ENCODE measurements at places on chromosomes 5 and 9.

DNA sequence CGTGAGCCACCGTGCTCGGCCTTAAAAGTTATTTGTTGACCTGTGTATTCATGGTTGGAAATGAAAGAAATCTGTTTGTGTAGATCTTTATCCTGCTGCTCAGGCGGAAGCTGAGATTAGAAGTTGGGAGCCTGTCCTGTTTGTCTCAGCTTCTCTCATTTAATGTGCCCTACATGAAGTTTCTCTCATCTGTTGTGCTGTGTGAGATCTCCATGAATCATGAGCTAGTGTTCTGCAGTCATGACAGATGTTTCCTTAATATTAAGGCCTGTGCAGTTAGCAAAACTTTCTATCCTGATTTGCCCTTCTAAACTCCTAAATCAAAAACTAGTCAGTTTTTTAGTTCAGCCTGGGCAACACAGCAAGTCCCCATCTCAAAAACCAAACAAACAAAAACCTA, 59.5 kb downstream of the FAM78A start:
- no peak for DNase-seq

- DNase-seq, result no peak
Measured at GRCh38 chr5:111132076-111132475, 39.9 kb downstream of the WDR36 start.

- DNase-seq, result no peak
Measured at GRCh38 chr5:67234671-67235176, 38.1 kb upstream of the CD180 start.

DNA sequence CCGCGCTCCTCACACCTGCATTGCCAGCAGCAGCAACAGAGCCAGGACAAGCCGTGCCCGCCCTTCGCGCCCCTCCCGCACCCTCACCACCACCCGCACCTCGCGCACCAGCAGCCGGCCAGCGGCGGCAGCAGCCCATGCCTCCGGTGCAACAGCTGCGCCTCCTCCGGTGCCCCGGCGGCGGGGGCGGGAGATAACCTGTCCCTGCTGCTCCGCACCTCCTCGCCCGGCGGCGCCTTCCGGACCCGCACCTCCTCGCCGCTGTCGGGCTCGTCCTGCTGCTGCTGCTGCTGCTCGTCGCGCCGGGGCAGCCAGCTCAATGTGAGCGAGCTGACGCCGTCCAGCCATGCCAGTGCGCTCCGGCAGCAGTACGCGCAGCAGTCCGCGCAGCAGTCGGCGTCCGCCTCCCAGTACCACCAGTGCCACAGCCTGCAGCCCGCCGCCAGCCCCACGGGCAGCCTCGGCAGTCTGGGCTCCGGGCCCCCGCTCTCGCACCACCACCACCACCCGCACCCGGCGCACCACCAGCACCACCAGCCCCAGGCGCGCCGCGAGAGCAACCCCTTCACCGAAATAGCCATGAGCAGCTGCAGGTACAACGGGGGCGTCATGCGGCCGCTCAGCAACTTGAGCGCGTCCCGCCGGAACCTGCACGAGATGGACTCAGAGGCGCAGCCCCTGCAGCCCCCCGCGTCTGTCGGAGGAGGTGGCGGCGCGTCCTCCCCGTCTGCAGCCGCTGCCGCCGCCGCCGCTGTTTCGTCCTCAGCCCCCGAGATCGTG, 517 bp downstream of the KCNN2 start:
- DNase-seq, result no peak

GRCh38 chr5:90873033-90873517, 314.5 kb downstream of the ADGRV1 start:
- no peak for DNase-seq

GRCh38 chr9:70399141-70399540, 15.3 kb downstream of the KLF9 start:
- DNase-seq, result no peak

- DNase-seq, result no peak
Measured at GRCh38 chr5:112689155-112689909, 48.4 kb upstream of the APC start.

GRCh38 chr9:6907772-6908381, 150.1 kb downstream of the KDM4C start:
- no peak for DNase-seq

- no peak for DNase-seq
Measured at GRCh38 chr5:81212211-81212751, 20.8 kb upstream of the CKMT2 start.

GRCh38 chr5:115489733-115490132, 54.8 kb downstream of the FEM1C start:
- no peak for DNase-seq

DNA sequence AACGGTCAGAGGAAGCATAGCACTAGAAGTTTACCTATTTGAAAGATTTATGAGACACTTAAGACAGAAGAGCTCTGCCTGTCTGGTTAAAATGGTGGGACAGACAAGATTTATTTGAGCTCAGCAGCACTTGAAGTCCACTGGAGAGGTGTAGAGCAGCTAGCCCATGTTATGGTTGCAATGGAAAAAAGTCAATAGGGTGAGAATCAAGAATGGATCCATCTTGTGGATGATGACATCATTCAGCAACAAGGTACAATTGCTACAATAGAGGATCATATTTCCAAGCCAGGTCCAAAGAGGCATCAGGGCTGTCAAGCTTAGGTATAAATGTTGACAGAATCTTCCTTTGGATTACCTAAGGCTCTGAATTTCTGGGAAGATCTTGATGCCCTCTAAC, 21.1 kb upstream of the ZNF131 start:
- no peak for DNase-seq

- no peak for DNase-seq
Measured at GRCh38 chr5:33270671-33271070, 170.1 kb upstream of the TARS1 start.

GRCh38 chr9:98994172-98995058, 50.7 kb downstream of the COL15A1 start:
- no peak for DNase-seq

GRCh38 chr5:168808051-168808616, 229.0 kb upstream of the PANK3 start:
- no peak for DNase-seq

- peak; percentile 74 for DNase-seq
Measured at GRCh38 chr9:136439481-136440408, at the start of gene INPP5E. Gene INPP5E, minus strand, starts transcription at chr9:136439845. Its CDS starts 426 bp downstream, at chr9:136439419.

DNA sequence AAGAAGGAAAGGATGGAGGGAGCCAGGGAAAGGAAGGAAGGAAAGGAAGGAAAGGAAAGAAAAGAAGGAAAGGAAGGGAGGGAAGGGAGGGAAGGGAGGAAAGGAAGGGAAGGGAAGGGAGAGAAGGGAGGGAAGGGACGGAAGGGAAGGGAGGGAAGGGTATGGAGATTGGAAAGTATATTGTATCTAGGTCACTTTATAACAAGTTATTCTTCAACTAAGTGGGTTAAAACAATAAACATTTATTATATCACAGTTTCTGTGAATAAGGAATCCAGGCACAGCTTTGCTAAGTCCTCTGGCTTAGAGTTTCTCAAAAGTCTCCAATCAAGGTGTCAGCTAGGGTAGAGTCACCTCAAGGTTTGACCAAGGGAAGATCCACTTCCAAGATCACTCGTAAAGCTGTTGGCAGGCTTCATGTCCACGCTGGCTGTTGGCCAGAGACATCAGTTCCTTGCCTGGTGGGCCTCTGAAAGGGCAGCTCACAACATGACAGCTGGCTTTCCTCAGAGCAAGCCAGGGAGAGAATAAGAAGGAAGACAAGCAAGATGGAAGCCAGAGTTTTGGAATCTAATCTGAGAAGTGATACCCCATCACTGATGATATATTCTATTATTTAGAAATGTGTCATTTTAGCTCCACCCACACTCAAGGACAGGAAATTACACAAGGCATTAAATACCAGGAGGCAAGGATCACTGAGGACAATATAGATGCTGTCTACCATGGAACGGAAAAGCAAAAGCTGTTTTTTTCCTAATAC, 105.1 kb downstream of the DEPDC1B start:
- DNase-seq, result no peak

- DNase-seq, result no peak
Measured at GRCh38 chr9:127216210-127216887, 48.2 kb upstream of the GARNL3 start.

- no peak for DNase-seq
Measured at GRCh38 chr9:24242576-24242975, 303.1 kb downstream of the IZUMO3 start.

- DNase-seq, result no peak
Measured at GRCh38 chr5:75720882-75721281, 3.6 kb upstream of the POC5 start.

DNA sequence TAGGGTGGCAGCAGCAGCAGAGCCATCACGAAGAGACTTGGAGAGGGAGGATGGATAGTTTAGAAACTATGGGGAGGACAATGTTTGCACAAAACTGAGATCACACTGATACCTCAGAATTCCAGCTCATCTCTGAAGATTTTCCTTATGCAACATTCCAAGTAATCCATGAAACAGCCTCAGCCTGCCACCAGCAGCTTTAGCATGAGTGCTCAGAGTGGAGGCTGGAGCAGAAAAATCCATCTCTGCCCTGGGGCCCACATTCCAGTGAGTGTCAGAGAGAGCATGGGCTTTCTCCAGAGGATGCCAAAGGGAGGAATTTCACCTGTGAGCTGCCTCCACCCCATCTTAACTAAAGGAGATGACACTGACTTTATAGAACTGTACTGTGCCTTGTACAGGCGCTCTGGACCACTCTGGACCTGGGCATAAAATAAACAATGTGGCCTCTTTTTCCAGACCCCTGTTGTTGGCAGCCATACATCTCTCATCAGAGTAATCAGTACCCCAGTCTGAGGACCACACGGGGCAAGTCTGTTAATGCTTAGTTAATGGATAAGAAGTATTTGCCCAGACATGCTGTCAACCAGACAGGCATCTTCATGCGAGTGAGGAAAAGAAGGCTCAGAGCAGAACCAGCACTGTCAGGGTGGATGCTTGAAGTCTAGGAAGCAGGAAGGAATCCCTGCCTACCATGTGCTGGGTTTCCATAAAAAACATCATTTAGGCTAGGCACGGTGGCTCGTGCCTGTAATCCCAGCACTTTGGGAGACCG, 440.9 kb downstream of the ENC1 start:
- DNase-seq, result no peak

DNA sequence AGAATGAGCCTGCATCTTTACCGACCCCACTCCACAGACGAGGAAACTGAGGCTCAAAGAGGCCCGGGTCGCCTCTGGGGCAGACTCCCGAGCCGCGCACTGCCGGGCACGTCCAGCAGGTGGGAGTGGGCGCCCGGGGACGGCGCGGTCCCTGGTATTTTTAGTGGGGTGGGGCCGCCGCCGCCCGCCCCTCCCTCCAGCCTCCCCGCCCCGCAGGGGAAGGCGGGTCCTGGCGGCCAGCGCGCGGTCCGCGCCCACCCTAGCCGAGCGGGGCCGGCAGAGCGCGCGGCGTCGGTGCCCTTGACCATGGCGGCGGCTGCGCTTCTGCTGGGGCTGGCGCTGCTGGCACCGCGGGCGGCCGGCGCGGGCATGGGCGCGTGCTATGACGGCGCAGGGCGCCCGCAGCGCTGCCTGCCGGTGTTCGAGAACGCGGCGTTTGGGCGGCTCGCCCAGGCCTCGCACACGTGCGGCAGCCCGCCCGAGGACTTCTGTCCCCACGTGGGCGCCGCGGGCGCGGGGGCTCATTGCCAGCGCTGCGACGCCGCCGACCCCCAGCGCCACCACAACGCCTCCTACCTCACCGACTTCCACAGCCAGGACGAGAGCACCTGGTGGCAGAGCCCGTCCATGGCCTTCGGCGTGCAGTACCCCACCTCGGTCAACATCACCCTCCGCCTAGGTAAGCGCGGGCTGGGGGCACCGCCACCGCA, at the start of gene LAMC3:
Gene LAMC3 (plus strand): TSS at position 266 of the 710 bp plus-strand sequence. CDS start 41 bp downstream, at position 307.
- DNase-seq, result no peak

GRCh38 chr5:10567781-10568321, 4.0 kb downstream of the ANKRD33B start:
- no peak for DNase-seq

GRCh38 chr9:121240472-121241135, 27.4 kb upstream of the GSN start:
- DNase-seq, result no peak

- no peak for DNase-seq
Measured at GRCh38 chr5:102853680-102854079, 98.6 kb downstream of the PAM start.

- DNase-seq, result no peak
Measured at GRCh38 chr5:78326930-78327329, 32.4 kb upstream of the AP3B1 start.

DNA sequence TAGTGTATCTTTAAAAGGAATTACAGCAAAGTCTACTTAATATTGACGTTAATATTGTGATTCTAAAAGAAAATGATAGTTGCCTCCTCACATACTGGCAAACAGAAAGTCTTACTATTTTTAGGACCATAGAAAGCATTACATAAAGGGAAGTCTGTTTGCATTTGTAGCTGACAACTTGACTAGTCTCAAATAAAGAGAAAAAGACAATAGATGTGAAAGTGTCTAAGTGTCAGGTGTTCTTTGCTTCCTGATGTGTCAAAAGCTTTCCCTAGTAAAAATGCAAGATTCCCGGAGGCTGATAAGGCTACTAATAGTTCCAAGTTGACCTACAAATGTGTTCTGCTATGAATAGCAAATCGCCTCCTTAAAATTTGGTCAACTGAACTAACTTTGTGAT, 259.7 kb downstream of the CDH10 start:
- DNase-seq, result no peak
